ENCODE measurements at places on chromosomes 1 and 21.

DNA sequence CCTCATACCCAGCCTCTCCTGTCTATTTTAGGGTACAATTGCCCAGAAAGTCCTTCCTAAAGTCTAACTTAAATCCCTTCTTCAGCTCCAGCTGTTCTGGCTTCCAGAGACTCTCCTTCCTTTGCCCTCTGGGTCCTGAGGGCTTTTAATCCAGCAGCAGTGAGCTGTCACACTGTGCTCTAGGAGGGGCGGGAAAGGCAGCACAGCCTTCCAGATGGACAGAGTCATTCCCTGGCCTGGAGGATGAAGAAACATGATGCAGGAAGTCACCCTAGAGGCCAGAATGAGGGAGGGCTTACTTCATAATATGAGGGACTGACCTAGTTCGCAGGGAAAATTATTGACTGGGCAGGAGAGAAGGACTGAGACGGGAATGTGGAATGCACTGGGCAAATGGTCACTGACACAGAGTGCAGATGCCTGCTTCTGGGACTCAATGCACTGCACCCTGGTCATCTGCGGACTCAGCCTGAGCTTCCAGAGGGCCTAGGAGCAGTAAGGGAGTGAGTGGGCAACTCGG lies 1.3 kb downstream of the SH2D2A start:
- DNase-seq = peak; percentile 82

DNA sequence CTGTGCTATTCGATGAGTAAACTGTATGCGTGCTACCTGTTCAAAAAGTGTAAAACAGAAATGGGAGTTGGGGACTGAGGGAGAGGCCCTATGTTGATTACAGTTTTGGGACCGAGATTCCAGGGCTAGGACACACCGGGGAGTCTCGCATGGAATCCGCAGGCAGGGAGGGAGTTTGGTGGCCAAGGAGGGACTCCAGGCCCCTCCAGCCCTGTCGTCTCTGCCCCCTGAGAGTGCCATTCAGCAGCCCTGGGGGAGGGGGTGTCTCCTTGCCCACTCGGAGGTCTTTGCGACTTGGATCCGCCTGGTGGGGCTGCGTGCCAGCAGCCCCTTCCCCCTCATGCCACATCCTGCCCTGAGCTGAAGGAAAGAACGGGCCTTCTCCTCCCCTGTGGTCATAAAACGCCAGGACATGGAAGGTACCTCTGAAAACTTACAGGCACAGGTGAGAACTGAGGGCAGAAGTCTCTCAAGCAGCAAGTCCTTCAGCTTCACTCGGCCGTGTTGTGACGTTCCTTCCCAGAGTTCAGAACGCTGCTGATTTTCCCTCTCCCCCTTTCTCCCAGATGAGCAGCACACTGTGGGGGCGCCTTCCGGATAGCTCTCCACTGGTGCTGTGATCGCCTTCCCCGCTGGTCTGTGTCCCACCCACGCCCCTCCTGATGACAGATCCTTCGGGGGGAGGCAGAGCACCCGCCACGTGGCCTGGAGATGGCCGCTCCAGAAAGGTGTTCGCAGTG lies 141.4 kb downstream of the PEX14 start:
- no peak for DNase-seq

GRCh38 chr1:147919896-147920295 lies 8.3 kb upstream of the GPR89B start:
- no peak for DNase-seq

DNA sequence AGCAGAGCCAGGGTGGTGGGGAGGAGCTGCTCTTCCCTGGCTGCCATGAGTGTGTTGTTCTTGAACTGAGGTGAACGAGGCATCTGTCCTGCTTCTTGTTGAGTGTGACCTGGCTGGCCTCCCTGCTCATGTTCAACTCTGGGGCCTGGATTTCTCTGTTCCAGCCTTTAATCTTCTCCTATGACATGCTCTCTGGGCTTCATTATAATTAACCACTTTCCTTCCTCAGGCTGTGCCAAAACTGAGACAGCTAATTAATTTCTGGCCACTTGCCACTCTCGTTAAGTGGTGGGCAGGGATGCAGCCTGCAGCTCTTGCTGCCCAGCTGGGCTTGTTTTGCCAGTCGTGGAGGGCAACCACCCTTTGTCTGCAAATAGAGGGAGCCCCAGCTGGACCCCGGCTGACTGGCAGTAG lies 23.3 kb downstream of the OPRD1 start:
- no peak for DNase-seq

GRCh38 chr1:217673387-217673786 lies 42.2 kb downstream of the SPATA17 start:
- DNase-seq = no peak

DNA sequence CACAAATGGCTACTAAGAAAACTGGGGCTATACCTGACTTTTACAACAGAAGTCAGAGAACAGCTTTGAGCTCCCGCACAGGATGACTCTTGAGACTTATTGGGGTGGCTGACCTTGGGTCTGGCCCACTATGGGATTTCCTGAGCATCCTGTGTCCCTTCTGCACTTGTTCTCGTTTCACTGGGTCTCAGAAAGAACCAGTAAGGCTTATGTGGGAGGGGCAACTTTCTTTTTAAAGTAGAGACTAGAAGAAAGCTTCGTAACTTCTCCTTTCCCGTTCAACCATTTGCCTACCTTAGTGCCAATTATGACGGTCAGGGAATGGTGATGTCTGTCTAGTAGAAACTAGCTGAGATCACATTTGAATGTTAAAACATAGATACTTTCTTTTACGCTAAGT lies 59.5 kb upstream of the C1orf105 start:
- no peak for DNase-seq

GRCh38 chr1:175225805-175226129 lies 33.2 kb upstream of the KIAA0040 start:
- no peak for DNase-seq

DNA sequence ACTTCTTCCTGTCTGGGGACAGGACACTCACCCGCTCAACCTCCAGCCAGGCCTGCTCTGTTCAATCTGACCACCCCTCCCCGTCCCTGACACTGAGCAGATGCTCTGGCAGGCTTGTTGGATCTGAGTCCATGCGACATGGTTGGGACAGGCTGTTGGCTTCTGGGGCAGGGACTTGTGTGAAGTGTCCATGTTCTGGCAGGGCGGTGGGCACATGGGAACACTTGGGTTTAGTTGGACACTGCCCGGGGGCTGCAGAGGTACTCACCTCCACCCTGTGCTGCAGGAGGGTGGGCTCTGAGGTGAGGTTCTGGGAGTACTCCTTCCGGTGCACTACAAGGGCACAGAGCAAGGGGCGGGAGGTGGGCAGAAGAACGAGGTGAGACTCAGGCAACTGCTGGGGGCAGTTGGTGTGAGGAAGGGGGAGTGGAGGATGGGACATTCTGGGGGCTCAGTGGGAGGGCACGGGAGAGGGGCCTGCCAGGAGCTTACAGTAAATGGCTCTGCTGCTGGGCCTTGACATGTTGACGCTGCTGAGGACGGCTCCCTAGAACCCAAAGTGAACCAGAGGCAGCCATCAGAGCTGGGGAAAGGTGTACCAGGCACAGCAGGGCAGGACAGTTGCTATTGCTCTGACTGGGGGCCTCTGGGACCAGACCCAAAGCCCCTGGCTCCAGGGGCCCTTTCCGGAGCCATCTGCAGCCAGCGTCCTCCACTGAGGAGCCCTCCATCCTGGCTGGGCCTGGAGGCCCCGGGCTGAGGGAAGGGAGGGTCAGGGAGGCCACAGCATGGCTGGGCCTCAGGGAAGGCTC lies 2.3 kb downstream of the EPS8L3 start:
- no peak for DNase-seq

DNA sequence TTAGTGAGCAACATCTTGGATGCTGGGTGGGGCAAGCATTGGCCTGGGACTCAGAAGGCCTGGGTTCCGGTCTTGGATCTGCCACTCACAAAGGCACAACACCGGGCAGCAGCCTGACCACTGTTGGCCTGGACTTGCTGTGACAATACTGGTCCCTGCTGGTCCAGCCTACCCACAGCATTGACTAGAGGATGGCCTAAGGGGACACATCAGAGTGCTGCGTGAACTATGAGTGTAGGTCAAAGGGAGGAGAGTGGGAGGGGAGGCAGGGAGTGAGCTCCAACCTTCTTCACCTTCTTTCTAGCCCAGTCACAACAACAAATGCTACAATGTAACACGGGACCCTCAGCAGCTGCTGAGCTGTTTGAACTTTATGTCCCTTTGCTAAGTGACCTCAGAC lies 31.1 kb downstream of the TMEM50A start:
- no peak for DNase-seq

GRCh38 chr1:3329640-3330281 lies 124.7 kb upstream of the ARHGEF16 start:
- DNase-seq = no peak

- DNase-seq = no peak
Observed at GRCh38 chr21:44547656-44548331, 3.5 kb downstream of the KRTAP10-2 start.

DNA sequence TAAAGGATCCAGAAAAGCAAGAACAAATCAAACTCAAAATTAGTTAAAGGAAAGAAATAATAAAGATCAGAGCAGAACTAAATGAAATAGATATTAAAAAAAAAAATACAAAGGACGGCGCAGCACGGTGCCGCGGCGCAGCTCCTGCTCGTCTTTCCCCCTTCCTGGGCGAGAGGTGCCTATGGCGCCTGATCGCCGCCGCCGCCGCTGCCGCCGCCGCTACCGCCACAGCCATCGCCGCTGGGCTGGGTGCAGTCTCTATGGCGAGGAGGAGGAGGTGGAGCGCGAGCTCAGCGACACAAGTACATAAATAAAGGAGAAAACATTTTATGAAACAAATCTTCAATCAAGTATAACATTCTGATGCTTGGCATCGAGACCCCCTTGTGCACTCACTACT lies 77.6 kb upstream of the VANGL1 start:
- no peak for DNase-seq

DNA sequence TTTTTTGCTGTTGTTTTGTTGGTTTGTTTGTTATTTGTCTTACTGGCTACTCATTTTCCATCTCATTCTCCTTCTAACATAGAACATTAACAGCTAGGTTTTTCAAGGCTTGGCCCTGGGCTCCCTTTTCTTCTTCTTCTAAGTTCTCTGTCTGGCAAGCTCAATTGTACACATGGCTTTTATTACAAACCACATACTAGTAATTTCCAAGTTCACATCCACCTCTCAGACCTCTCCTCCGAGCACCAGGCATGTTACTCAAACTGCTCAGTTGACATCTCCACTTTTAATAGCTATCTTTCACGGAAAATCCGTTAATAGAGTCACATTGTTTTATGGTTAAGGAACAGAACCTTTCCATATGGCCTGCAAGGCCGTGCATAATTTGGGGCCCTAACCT lies 736.9 kb upstream of the ADAMTS5 start:
- no peak for DNase-seq

DNA sequence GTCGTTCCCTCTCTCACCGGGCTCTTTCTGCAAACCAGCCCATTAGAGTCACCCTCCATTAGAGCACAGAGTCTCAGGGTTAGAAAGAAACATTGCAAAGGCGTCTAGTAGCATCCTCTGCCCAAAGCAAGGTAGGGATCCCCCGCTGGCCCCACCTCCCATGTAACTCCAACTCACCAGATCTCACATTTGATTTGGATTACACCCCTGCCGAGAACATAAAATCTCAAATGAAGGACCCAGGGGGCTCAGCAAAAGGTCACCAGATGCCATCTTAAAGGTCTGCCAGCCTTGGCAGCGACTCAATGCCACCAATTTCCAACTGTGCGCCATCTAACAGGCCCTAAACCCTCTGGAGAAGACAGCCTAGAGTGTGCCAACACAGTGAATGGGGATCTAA lies 14.1 kb downstream of the C1orf87 start:
- no peak for DNase-seq

DNA sequence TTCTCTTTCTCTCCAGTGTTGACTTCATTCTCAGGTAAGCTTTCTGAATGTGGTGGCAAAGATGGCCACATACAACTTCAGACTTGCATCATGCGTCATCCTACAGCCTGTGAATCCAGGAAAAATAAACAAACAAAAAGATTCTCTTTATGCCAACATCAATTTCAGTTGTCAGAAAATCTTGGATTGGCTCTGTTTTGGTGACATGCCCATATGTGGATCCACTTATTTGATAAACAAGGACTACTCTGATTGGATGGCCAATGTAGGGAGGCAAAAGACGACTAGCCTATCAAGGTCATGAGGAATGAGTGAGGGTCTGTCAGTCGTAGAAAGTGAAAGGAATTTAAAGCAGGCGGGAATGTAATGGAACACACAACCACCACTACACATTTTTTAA lies 866.6 kb downstream of the USP25 start:
- no peak for DNase-seq

DNA sequence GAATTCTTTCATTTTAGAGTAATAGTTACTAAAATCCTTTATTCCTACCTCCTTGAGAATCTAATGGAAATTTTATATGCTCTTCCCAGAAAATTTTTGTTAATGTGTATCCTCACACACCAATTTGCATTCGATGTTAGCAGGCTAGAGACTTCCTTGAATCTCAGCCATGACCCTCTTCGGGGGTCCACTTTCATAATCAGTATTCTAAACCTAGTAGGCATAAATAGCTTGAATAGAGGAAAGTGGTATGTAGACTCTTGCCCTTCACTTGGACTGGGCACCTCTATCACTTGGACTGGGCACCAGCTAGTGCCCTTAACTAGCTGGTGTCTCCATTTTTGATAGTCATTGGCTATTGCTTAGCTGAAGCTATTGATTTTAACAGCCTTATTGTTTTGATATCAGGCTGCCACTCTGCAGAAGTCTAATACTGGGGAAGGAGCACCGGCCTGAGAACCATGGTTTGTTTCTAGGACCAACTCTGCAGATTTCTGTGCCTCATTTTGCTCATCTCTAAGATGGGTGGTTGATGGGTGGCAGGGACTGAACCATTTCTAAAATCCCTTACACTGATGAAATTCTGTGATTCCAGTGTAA lies 42.8 kb downstream of the MRPL39 start:
- DNase-seq = no peak

GRCh38 chr1:166811691-166812090 lies 27.6 kb upstream of the POGK start:
- no peak for DNase-seq

DNA sequence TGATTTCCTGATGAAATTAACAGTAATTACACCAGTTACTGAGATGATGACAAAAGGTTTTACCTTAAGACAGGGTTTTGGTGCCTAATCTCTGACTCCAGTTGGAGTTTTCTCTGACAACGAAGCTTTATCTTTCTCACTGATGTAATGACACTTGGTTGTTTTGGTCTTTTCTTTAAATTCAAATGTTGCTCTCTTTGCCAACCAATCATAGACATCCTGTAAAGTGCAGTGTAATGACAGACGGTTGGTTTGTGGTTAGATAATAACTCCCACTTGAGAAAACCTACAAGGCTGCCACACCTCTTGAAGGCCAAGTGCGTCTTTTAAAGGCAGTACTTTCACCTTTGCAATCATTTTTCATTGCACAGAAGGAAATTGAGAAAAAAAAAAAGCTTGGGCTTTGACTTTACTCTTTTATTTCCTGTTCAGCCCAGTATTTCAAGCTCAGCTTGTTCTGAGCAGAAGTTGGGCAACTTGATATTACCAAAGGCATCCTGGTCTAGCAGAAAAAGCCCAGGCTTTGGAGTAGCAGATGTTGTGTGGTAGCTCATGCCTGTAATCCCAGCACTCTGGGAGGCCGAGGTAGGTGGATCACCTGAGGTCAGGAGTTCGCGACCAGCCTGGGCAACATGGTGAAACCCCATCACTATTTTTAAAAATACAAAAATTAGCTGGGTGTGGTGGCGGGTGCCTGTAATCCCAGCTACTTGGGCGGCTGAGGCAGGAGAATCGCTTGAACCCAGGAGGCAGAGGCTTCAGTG lies 14.9 kb downstream of the PDIK1L start:
- no peak for DNase-seq
